ENCODE measurements at places on chromosomes 4 and X.

- DNase-seq = no peak
Observed at GRCh38 chrX:16418650-16419049, 231.3 kb upstream of the S100G start.

- DNase-seq = no peak
Observed at GRCh38 chr4:3177905-3178304, 71.1 kb upstream of the MSANTD1 start.

GRCh38 chr4:129514852-129515251 lies 418.9 kb downstream of the C4orf33 start:
- no peak for DNase-seq

GRCh38 chr4:111678479-111678878 lies 466.8 kb upstream of the FAM241A start:
- peak; percentile 93 for DNase-seq

DNA sequence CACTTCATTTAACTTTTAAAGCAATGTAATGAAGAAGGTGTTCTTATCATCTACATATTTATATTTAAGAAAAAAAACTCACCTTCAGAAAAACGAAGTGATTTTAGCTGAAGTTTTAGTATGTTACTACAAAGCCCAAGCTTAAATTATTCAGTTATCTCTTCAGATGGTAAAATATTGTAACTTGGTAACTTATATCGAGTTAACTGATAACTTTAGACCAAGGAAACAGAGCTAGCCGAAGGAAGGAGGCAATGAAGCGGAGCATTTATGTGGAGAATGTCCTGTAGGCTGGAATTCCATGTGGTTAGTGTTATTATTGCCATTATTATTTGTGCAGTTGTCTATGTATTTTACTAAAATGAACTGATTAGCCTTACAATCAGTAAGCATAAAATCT lies 1102.1 kb upstream of the LCORL start:
- no peak for DNase-seq

DNA sequence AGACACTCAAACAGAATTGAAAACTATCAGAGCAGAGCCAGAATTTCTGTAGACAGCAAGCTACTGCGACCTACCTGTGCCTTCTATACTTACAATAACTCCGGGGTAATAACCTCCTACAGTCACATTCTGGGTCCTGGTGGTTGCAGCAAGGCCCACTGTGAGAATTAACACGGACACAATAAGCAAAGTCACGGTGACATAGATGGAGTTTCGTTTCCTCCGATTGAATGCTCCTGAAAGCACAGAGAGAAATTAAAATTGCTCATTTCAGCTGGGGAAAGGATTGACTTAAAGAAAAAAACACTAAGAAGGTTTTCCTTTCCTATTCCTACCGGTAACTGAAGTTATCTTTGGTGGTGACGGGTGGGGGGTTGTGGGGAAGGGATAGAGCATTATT lies 7.0 kb downstream of the TMEM255A start:
- no peak for DNase-seq

DNA sequence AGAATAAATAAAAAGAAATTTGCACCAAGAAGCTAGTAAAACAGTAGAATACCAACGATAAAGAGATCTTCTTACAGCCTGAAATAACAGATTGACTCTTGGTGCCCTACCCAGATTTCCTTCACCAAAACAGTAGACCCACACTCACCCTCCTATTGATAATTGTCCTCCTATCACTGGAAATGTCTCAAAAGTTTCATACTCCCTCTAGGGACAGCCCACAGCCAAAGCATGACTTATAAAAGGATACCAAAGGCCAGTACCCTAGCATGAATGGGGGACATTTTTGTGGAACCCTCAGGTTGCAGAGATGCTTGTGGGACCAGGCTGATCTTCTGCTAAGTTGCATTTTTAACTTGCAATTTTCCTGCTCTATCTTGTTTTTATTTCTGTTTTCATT lies 104.1 kb downstream of the INPP4B start:
- no peak for DNase-seq

GRCh38 chr4:168150420-168151050 lies 58.2 kb downstream of the ANXA10 start:
- DNase-seq = no peak

Measured in GM04504 (cell line).